Activated T-helper 17 cell treated with anti-CD3 and anti-CD28 coated beads, Interleukin-2, amount 50 U/mL, for 72 hours (primary cell): ENCODE measurements at places on chromosomes 13 and 19. TPM values are rescaled to one million over a fixed set of nuclear protein-coding genes. Genes with fewer than 3 reads are reported as not detected.

- ATAC-seq: no peak
These were observed 176.6 kb downstream of the KLF5 start for GRCh38 chr13:73235385-73235784.

- peak; percentile 56 for ATAC-seq
These were observed 109.5 kb upstream of the TSC22D1 start for GRCh38 chr13:44685641-44686040.

- ATAC-seq: no peak
These were observed at the start of gene FAM187B for GRCh38 chr19:35228177-35228930. Gene FAM187B, minus strand, starts transcription at chr19:35228739. Its CDS starts 59 bp downstream, at chr19:35228680.

DNA sequence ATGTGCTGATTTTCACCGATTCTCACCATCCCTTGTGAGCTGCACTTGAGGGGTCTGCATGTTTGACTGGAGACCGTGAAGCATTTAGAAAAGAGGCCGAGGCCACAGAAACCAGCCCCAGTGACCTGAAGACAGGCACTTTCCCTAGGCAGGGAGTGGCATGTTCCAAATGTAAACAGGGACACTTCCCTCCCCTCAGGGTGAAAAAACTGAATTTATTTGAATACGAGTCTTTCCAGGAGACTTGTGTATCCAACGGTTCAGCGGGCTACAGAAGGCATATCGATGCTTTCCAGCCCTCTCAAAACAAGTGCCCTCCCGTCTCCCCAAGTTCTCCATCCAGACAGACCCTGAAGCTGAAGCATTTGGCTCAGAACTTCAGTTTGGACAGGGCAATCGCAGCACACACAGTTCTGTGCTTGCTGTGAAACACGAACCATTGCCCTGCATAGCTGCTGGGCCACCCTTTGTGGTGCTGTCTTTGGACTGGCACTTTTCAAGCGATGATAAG lies 106.1 kb downstream of the ZIC5 start:
- ATAC-seq: no peak

DNA sequence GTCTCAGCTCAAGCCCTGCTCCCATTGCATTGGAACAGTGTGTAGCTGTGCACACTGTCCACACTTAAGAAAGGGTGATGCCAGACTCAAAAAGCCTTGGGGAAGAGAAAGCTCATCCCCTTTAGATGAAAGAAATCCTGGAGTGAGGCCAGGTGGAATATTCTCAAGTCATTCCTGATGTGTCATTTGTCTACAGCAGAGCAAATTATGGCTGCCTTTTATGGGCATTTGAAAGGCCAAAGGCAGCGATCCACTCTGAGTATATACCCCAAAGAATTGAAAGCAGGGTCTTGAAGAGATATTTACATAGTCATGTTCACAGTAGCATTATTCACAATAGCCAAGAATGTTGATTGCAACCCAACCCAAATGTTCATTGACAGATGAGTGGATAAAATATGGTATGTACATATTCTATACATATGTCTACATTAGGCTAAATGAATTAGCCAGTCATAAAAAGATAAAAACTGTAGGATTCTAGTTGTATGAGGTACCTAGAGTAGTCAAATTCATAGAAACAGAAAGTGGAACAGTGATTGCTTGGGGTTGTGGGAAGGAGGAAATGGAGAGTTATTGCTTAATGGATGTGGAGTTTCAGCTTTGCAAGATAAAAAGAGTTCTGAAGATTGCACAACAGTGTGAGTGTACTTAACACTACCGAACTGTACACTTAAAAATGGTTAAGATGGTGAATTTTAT lies 214.9 kb downstream of the KCNRG start:
- peak; percentile 4 for ATAC-seq

VSIG10L gene
- 1.2 TPM for total RNA-seq
